ENCODE measurements at places on chromosomes 7 and 10. TPM values are rescaled to one million over a fixed set of nuclear protein-coding genes. Genes with fewer than 3 reads are reported as not detected.

FKBP6 gene
- not detected for total RNA-seq

RBM20 gene
- total RNA-seq = 155 TPM

SH3PXD2A gene
- total RNA-seq = 42.6 TPM

PNLIPRP2 gene
- total RNA-seq = not detected

APBB1IP gene
- 1.6 TPM for total RNA-seq

Measured in heart right ventricle (tissue), 16 donors.